Activated T-helper 17 cell treated with anti-CD3 and anti-CD28 coated beads, Interleukin-2, amount 50 U/mL, for 72 hours (primary cell): ENCODE measurements at places on chromosomes 4 and X.

DNA sequence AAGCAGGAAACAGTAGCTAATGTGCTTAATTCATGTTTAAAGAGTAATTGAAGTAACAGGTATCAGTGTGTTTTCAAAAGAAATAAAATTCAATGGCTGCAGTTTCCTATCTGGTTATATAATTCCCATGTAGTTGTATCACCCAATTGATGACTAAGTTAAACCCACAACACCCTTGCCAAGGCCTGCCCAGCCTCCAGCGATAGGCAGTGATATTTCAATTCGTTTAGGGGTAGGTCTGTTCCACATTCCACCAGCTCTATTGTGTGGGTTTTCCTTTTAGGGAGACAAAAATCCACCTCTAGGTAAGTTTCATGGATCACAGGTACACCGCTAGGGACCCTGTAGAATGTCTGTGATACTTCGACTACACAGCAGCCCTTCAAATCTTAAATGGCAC lies 24.7 kb upstream of the MXRA5 start:
- ATAC-seq: no peak

GRCh38 chr4:185108185-185108584 lies 34.9 kb upstream of the SLC25A4 start:
- ATAC-seq: no peak

- ATAC-seq: no peak
Measured at GRCh38 chr4:39996811-39997210, 19.1 kb upstream of the PDS5A start.

- ATAC-seq: no peak
Measured at GRCh38 chr4:105551965-105552746, at the start of gene ARHGEF38. Gene ARHGEF38, plus strand, starts transcription at chr4:105552620. Its CDS starts 146 bp downstream, at chr4:105552766.

GRCh38 chr4:127759893-127760292 lies 22.2 kb upstream of the HSPA4L start:
- ATAC-seq: no peak
